Esophagus muscularis mucosa (tissue), 4 donors: ENCODE measurements at places on chromosomes 1 and 21. TPM values are rescaled to one million over a fixed set of nuclear protein-coding genes. Genes with fewer than 3 reads are reported as not detected.

GRCh38 chr1:150760013-150760412 lies 5.6 kb downstream of the CTSS start:
- no peak for DNase-seq

GRCh38 chr1:79323239-79324025 lies 316.9 kb upstream of the ADGRL4 start:
- DNase-seq: no peak

GRCh38 chr1:79663916-79664315 lies 657.4 kb upstream of the ADGRL4 start:
- DNase-seq: no peak

- no peak for DNase-seq
Measured at GRCh38 chr1:198667807-198668206, 29.0 kb downstream of the PTPRC start.

The STX12 gene
- 57.9 TPM for total RNA-seq
